GM06990 (cell line): ENCODE measurements at places on chromosomes 12 and 14.

DNA sequence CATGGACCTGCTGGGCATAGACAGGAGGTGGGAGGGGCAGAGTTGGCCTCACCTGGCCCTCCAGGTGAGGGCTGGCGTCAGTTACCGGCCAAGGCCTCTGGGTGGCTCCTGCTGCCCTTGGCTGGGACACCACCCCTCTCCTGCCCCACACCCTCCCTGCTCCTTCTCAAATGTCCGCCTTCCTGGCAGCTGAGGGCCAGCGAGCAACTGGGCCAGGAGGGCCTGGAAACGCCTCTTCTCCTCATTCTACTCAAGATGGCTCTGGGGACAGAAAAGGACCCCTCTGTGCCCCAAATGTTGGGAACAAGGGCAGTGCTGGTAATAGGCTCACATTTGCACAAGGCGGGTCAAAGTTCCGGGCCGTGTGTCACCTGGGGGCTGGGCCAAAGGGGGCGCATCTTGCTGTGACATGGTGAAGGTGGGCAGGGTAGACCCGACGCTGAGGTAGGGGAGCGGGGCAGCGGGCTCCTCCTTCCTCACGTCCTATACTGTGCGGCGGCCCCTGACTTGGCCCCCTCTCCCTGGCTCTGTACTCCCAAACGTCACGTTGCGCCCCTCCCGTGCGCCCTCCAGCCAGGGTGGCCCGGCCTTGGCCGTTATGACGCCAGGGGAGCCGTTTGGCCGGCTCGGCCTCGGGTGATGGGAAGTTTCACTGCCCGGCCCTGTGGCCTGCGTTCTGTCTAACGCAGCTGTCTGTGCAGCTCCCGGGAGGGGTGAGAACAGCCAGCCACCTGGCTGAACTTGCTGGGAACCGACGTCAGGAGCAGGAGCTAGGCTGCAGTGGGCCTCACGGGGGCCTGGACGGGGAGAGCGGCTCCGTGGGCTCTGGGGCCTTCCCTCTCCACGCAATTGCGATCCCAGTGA is 18.0 kb upstream of the DLK1 start:
- DNase-seq: no peak

DNA sequence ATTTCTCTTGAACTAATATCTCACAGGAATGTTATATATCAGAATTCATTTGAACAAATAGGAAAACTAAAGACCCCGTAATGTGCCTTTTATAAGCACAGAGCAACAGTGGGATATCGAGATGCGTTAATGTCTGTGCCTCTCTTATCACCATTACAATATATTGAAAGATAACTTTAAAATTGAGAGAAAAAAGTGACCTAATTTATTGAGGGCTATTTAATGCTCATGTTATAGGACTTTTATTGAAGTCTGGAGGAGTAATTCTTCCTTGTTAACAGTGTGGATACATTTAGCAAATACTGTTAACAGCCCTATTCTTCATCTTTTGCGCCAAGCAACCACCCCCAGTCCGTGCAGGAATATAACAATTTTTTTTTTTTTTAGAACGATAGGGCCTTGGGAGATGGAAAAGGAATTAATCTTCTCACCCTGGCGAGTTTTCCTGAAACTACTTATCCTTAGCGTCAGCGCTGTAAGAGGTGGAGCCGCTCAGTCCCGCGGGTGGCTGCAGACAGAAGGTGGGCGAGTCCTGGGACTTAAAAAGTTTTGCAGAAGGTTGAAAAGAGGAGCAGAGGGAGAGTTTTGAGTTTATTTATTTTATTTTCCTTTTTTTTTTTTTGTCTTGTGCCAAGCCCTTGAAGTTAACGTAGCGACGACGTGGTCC is 11.0 kb downstream of the FOXG1 start:
- no peak for DNase-seq

- DNase-seq: no peak
Measured at GRCh38 chr14:31843361-31844091, 233.6 kb upstream of the ARHGAP5 start.

GRCh38 chr14:92644970-92645515 is 103.4 kb downstream of the LGMN start:
- DNase-seq: no peak

DNA sequence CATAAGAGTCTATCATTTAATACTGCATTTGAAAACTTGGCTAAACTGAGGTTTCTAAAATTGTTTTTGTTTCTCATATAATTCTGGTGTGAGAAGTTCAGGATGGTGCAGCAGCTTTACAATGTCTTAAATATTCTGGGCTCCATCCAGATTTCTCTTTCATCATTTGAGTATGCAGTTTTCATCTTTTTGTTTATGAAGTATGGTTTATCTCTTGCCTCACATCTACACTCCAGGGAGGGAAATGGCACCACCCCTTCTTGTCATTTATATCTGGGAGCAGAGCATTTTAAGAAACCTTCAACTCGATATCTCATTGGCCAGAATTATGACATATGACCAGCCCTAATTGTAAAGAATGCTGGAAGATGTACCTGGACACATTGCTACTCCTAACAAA is 24.3 kb downstream of the GEMIN2 start:
- no peak for DNase-seq

- no peak for DNase-seq
Measured at GRCh38 chr14:81669308-81669707, 135.7 kb upstream of the SEL1L start.

- DNase-seq: no peak
Measured at GRCh38 chr14:24417832-24418491, 11.5 kb downstream of the CBLN3 start.

- no peak for DNase-seq
Measured at GRCh38 chr14:98177551-98177950, 1094.4 kb downstream of the BCL11B start.
